ENCODE measurements at places on chromosomes 1 and 21. TPM values are rescaled to one million over a fixed set of nuclear protein-coding genes. Genes with fewer than 3 reads are reported as not detected.

GRCh38 chr1:156839426-156840109 is 19.3 kb downstream of the INSRR start:
- DNase-seq, result no peak

The RCAN3 gene
- total RNA-seq, result 19.2 TPM

GRCh38 chr1:11479375-11479979 is 522 bp downstream of the DISP3 start:
- DNase-seq, result no peak

DNA sequence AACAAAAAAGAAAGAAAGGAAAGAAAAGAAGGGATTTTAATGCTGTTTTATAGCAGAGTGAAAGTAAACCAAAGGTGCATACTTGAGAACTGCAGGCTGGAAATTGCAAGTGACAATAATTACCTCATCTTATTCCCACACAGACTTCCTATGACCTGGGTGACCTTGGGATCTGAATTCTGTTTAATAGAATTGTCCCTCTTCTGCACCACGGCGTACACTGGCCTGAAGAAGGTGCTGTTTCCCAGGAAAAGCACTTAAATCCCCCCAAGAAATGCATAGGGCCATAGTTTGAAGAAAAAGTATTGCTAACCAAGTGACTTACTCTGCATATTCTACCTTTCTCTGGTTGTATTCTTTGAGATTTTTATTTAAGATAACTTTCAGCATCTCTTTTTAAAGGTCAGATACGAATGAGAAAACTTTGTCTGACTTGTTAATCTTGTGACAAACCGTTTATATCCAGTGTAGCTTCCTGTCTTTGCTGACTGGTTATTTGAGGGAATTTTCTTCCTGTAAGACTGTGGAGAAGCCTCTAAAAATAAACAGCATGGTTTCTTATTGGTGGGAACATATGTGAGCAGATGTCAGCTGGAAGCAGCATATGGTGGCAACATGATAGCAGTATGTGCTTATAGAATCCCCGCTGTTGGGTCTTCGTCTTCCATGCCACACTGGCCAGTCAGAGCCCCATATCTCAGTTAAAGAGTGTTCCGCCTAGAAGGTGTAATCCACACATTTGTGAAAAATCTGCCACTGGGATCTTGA is 16.3 kb downstream of the TGFB2 start:
- DNase-seq, result peak; percentile 61

GRCh38 chr21:25657140-25657539 is 18.1 kb downstream of the JAM2 start:
- no peak for DNase-seq
